ENCODE measurements at places on chromosomes 7 and 10.
A peak's percentile ranks its signal among the peaks of the same experiment; 100 is the strongest.

- DNase-seq, result no peak
Observed at GRCh38 chr10:132796846-132797245, 10.9 kb upstream of the NKX6-2 start.

GRCh38 chr10:534047-534566, 155.4 kb downstream of the DIP2C start:
- DNase-seq, result no peak

DNA sequence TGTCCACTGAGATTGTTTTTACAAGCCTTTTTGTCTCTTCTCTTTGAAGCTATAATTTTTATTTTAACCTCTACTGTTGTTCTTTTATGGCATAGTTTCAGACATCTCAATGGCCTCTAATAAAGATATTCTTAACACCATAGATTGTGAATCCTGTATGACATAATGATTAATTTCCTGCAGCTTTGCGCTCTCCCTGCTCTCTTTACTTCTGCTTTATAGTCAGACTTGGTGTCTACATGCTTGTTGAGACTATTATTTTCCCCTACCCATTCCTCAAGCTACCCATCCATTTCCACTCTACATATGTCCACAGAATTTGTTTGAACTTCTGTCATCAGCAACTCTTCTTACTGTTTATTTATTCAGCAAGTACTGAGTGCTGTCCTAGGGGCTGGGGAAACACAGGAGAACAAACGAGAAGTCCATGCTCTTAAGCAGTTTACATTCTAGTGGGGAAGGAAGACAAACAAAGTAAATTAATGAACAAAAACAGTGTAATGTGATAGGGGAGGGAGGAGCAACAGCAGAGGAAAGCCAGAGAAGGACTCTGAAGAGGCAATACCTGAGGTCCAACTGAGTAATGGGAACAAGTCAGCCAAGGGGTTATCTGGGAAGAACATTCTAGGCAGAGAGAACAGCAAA, 110.1 kb downstream of the CDK14 start:
- peak; percentile 68 for DNase-seq

DNA sequence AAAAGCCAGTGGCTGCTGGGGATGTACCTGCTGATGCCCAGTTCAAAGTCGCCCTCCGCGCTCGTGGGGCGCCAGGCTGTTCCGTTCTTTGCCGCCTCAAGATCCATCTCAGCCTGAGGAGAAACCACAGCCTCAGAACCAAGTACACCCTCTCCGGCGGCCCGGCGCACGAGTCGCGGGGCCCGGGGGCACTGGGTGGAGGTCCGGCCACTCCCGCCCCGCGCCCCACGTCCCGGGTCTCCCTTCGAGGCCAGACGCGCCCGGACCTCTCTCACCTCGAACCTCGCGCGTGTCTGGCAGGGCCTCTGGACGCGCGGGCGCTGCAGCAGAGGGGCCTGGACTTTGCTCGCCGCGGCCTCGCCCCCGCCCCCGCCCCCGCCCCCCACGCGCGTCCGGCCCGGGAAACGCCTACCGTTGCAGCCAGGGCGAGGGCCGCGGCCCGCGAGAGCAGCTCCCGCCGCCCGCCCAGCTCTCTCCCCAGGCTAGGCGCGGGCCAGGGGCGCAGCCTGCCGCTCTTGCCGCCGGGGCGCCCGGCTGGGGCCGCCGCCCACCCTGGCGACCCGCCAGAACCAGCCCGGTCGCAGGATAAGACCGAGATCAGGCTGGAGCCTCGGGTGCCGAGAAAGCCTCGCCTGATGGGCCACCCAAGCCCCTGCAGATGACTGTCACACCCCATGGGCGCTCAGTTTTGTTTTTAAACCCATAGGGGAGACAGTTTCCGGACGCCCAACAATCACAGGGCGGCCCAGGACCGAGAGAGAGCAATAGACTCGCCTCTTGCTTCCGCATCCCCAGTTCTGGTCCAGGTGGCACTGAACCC, at the start of gene ABCB4:
TSS of gene ABCB4 (minus strand) at position 322 of the 820 bp plus-strand sequence. CDS start at position 107, 215 bp downstream.
- DNase-seq, result no peak

GRCh38 chr10:122390679-122391078, 16.2 kb downstream of the PLEKHA1 start:
- DNase-seq, result no peak

- DNase-seq, result peak; percentile 7
Observed at GRCh38 chr7:28481091-28481926, 69.0 kb downstream of the CREB5 start.

DNA sequence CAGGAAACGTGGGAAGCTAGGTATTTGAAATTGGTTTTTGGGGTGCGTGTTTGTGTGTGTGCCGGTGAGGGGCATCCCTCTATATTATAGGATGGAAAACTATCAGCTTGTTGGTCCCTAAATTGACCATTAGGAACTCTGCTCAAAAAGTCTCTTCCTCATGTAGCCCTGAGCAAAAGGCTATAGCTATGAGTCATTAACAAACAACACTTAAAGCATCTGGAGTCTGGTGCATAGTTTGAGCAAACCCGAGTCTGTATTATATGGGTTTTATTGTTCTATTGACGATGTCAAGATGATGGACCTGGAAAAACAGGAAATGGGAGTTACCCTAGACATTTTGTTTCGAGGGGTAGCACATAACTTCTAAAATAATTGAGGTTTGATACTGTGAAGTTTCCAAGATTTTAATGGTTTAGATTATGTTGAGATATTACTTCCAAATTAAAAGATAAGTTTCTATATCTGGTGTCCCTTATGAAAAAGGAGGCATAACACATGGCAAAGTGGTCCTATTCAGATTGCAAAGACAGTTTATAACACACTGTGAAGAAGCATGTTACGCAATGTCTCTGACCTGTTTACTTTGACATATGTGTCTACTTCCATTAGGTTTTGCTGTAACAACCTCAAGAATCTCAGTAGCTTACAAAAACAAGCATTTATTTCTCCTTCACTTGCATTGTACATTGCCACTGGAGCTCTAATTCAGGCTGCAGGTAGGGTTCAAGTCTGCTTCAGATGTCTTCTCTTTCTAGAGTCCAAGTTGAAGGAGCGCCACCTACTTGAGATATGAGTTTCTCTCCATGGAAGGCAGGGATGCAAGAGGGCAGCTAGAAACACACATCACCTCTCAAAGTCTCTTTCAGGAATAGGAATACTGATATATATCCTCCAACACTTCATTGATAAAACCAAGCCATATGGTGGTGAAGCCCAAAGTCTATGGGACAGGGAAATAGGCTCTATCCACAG, 357.7 kb downstream of the PHF14 start:
- DNase-seq, result no peak

GRCh38 chr7:15685358-15686294, 857 bp downstream of the MEOX2 start:
- peak; percentile 14 for DNase-seq

DNA sequence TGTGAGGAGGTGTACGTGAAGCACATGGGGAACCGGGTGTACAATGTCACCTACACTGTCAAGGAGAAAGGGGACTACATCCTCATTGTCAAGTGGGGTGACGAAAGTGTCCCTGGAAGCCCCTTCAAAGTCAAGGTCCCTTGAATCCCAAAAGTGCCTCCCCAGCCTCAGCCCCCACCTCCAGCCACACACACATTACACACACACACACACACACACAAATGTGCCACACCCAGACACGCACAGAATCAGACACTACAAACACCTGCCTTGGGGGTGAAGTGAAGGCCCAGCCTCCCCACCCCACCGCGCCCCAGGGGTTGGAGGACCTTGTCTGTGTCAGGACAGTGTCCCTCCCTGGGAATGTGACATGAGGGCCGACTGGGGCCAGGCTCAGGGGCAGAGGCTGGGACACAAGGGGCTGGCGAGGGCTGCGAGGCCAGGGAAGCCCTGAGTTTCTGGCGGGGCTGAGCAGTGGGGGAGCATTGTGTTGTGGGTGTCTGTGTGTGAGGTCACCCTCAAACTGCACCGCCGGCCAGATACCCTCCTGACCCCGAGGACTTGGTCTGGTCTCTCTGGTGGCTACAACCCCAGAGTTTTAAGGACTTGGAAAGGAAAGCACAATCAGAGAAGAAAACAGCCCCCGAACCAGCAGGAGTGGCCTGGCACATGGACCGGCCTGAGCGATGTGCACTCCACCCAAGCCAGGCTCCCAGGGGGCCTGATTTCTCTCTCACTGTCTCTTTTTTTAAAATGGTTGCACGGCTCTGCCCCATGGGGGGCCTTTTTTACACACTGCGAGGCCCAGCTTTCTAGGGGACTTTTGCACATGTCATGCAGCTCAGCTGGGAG, 4.0 kb upstream of the ATP6V1F start:
- DNase-seq, result no peak

DNA sequence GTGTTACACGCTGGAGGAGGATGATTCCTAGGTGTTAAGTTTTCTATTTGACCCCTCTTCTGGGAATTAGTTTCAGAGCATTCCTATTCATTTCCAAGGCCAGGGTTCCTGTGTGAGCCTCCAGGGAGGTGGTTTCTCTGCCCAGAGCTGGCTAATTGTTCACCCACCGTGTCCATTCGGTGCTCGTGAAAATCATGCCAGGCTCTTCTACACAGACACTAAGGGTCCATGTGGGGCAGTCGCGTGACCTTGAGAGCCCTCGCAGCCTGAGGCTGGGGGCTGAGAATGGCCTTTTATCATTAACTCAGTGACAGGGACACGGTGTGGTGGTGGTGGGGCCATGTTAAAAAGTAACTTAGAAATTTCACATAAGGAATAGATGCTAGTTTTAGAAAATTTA, 83.7 kb downstream of the EMX2 start:
- DNase-seq, result no peak

- peak; percentile 23 for DNase-seq
Observed at GRCh38 chr7:120170834-120171233, 102.1 kb upstream of the KCND2 start.

DNA sequence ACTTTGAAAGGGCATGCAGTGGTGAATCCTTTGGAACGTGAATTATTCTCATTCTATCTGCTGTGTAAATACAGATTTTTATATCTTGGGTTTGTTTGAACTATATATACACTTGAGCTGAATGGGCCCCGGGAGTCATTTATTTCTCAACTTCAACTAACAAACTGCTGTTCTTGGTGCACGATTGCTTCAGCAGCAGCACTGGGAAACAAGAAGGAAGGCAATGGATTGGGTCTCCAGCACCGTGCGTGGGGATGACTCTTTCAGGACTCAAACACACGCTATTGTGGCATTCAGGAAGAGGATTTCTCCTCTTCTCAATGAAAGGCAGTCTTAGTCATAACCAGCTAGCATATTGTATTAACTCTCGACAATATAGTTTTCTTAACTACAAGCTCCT, 226.0 kb upstream of the NFE2L3 start:
- peak; percentile 5 for DNase-seq

DNA sequence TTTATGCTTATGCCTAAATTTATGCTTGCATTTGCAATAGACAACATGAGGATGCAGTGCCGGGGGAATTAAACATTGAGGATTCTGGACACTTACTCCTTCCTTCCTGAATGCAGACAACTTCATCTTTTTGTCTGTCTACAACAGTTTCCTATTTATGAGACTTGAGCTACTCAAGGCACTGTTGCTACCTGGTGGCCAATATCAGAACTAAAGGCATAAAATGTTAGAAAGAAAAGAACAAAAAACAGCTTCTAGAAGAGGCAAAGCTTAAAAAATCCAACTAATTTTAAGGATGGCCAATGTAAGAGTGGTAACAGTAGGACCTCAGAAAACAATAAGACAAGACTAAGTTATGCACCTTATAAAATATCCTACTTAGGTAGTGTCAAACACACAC, 144.5 kb upstream of the PTN start:
- DNase-seq, result peak; percentile 16

DNA sequence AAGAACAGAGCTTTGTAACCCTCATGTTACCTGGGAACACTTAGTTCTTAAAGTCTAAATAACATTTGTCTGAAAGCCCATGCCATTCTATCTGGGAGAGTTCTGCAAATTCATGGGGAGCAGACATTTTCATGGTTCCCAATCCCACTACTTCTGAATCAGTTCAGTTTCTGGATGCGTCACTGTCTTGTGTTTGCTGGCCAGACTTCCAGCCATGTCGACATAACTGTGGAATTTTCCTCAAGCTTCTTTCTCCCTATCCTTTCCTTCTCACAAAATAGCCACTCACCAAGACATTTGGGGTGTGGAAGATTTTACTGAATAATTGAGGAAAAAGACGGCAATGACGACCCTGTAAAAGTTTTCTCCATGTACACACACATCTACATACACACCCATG, 272.5 kb downstream of the NEBL start:
- no peak for DNase-seq
